Stimulated activated CD4-positive, alpha-beta T cell treated with anti-CD3 and anti-CD28 coated beads, Interleukin-4, amount 100 ng/mL, for 24 hours (primary cell): ENCODE measurements at places on chromosomes 4 and X.

DNA sequence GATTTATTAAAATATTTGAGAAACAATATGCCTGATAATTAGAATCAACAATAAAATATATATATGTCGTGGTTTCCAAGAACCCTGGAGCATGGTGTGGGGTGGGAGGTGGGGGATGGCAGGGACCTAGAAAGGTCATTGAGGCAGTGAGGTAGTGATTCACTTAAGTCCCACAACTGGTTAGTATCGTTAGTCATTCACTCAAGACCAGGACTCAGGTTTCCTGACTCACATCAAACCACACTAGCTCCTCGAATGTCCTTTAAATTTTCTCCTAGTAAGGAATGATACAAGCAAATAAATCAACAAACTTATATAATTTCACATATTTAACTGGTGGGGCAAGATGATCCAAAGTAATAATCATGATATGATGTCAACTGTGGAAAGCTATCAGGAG is 158.8 kb upstream of the AADAT start:
- DNase-seq: no peak

DNA sequence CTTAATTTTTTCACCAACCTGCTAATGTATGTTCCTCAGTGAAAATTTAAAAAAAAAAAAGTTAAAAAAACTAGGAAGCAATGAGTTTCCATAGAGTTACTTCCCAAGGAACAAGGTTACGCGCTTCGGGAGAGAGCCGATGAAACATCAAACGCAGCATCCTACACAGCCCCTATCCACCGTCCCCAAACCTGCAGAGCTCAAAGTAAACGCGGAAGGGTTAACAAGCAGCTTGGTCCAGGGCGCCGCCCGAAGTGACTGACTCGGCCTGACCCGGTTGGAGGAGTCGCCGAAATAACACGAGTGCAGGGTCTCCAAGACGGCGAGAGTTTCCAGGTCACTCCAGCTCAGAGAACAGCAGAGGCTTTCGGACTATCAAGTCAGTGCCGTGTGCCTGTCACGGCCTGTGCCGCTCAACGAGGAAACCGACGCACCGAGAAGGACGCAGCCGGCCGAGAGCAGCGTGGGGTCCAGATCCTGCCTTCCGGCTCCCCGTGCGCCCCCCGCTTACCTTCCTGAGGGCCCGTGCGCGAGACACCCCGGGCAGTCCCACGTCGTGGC is 512 bp downstream of the NOP14 start:
- DNase-seq: peak; percentile 48

- no peak for DNase-seq
Observed at GRCh38 chr4:153448003-153448731, 18.0 kb upstream of the TMEM131L start.

GRCh38 chr4:86977621-86978184 is 42.9 kb downstream of the AFF1 start:
- no peak for DNase-seq

- DNase-seq: no peak
Observed at GRCh38 chr4:173532725-173533511, 2.9 kb upstream of the HAND2 start.

GRCh38 chr4:135277980-135278315 is 1076.4 kb upstream of the PABPC4L start:
- DNase-seq: no peak

GRCh38 chr4:26985873-26986272 is 125.2 kb downstream of the STIM2 start:
- peak; percentile 37 for DNase-seq

DNA sequence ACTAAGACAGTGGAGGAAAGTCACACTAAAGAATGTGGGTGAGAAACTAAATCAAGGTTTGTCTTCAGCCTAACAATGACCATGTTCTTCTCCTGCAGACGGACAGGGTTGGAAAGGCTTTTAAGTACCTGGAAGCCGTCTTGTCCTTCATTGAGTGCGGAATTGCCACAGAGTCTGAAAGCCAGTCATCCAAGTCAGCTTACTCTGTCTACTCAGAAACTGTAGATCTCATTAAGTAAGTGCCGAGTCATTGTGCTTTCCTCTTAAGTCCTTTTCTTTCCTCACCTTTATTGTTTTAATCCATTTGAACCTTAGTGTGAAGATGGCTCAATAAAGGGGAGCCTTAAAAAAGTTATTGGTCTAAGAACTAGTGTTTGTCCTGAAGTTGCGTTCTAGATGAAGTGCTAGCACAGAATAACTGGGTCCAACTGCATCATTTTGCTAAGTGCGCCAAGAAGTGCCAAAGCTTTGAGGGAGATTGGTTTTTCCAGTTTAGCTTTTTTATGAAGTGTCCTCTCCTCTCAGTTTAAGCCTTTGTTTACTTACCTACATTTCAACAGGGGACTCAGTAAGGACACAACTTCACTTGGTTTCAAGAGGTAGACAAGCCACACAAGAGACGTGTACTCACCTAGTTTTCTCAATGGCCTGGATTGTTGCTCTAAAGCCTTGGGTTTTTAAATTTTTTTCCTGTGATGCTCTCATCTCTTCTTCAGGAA is 89.3 kb downstream of the KLHL8 start:
- DNase-seq: no peak
